ENCODE measurements at places on chromosomes 5 and 9.

- no peak for DNase-seq
Measured at GRCh38 chr9:133913571-133914369, 78.4 kb downstream of the VAV2 start.

- DNase-seq: peak; percentile 41
Measured at GRCh38 chr9:124320062-124320973, 62.6 kb downstream of the NEK6 start.

GRCh38 chr5:119291877-119292276 lies 63.9 kb upstream of the TNFAIP8 start:
- no peak for DNase-seq

DNA sequence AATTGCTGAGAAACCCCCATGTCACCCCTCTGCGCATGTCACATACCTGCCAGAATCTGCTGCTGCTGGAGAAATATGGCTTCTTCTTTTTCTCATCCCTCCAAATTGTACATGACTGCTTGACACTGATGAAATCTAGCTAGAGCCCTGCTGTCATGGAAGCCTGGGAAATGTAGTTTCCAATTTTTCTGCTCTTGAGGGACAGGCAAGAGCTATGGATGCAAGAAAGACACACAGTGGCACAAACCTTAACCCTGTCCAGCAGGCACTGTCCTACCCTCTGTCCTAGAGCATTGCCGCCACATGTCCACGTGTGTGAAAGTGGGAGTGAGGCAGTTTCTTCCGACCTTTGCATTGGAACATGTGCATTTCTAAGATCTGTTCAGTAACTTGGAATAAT lies 255.5 kb upstream of the SEMA6A start:
- no peak for DNase-seq

DNA sequence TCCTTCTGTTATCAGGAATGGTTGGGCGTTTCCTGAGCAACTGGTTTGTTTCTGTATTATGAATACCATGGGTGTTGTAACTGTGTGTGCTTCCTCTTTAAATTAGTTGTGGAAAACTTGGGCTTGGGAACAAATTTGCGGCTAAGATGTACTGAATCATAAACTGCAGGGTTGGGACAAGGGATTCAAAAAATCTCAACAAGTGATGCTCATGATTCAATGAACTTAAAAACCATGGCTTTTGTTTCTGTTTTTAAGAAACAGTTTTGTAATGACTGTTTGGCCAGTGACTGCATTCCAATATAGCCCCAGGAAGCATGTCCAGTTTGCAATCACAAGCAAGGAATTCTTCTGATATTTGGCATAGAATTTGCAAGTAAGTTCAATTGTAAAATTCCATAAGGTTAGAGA lies 657.5 kb upstream of the WWC1 start:
- no peak for DNase-seq

DNA sequence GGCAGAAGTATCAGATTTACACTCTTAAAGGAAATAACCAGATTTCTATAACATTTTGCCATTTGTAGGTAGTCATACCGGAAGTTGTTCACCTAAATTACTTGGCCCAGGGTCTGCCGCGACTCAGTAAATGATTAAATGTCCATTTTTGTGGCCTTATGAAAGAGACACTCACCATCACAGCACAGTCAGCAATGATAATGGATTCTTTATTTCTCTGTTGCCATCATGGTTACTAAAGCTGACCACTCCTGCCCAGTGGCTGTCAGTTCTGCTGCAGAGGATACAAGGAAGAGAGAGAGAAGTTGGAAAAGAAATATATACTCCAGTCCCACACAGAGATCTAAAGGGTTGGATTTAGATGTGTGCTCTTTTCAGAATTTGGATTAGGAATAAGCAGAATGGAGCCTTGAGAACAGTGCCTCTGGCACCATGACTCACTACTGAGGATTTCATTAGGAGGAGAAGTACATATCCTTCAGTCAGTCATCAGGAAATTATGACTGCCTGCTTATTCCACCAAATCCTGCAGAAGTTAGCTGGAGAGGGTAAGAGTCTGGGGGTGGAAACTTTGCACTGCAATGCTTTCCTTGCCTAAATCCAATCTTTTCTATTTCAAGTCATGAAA lies 72.8 kb upstream of the EFNA5 start:
- no peak for DNase-seq

DNA sequence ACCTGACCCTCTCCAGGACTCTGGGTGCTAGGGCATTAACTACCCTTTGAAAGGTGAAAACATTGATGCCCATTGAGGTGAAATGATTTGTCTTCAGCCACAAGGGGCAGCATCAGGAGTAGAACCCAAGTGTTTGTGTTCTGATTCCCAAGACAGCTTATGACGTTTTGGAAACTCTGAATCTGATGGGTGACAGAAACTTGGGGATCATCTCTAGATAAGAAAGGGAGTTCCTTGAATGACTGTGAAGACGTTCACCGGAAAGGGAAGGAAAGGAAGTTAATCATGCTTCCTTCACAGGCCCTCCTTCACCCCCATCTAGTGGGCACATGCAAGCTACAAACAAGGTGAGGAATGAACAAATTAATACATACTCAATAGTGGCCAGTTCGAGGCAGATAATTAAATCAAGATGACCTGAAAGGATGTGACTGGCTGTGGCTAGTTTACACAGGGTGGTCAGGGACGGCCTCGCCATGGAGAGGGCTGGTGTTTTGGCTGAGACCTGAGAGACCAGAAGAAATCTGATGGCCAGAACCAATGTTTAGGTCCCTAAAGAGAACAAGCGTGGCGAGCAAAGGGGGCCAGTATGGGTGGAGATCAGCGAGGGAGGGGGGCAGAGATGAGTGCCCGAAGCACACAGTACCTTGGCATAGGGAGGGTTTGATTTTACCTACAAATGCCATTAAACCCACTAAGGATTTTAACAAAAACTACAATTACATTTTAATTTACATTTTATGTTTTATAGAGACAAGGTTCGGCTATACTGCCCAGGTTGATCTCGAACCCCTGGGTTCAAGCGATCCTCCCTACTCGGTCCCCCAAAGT lies 937 bp upstream of the SLC26A2 start:
- DNase-seq: peak; percentile 79

DNA sequence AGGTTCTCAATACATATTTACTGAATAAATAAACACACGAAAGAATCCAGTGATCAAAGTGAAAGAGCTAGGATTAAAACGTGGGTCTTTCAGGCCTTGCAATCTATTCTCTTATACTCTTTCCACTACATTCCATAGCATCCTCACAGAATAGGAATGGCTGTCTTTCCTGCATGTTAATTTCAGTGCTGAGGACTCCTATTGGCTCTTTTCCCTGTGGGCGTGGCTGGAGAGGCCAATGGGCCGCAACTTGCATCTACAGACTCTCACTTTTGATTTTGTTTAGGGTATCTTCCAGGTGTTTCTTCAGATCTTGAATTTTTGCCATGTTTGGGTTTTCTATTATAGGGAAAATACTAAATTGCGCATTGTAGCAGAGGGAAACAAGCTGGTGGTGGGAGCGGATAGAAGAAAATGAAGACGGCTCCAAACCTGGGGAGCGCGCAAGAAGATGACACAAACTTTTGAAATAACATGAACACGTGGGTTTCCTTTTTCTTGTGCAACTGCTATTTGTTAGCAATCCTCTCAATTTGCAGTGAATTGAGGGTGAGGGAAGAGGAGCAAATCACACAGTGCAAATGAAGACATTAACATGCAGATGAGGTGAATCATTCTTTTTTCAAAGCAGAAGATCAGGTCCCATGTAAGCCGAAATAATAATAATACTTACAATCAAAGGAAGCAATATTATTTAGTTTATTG lies 93.9 kb downstream of the GCNT1 start:
- peak; percentile 59 for DNase-seq

GRCh38 chr9:34637356-34638137 lies at the start of gene SIGMAR1:
SIGMAR1 (minus strand) TSS chr9:34637787; CDS start chr9:34637697, 90 bp downstream.
- DNase-seq: peak; percentile 92

DNA sequence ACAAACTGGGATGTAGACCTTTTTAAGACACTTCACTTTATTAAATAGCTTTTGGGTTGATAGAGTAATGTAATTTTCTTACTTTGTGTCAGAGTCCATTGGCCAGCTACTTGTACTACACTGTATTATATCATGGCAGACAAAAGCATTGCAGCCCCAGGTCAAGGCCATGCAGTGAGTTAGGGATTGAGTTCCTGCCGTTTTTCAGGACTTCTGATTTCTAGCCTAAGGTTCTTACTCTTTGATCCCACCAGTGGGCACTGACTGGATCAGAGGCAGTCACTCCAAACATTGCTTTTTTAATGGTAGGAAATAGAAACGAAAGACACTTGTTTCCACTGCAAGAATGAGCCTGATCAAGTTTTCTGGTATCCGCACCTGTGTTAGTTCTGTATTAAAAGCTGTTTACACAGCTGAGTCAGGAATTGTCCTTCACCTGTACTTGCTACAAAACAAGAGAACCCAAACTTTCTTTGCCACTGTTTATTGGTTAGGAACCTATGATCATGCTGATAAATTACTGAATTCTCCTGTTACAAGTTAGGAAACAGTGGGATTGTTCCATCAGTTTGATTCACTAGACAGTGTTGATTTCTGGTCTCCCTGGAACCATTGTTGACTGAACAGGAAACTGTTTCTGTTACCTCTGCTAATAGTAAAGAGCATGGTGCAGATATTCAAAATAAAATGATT lies 22.1 kb downstream of the LRRC70 start:
- no peak for DNase-seq

- DNase-seq: no peak
Measured at GRCh38 chr9:96874947-96875460, 20.7 kb upstream of the ZNF782 start.

- DNase-seq: no peak
Measured at GRCh38 chr5:80483636-80484232, 4.2 kb upstream of the FAM151B start.

DNA sequence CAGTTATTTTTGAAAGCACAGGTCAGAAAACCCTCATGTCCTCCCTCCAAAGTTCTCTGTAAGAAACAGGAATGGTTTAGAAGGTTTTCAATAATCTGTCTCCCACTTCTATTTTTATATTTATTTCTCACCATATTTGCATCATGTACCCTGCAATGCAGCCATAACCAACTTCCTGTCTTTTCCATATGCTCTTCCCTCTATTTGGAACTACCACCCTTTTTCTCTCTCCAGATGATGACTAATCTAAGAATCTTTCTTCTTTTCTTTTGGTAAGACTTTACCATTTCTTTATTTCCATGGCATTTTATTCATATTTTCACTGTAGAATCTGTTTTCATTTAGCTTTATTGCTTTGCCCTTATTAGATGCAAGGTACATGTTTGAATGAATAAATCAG lies 33.9 kb downstream of the MAN2A1 start:
- DNase-seq: no peak

DNA sequence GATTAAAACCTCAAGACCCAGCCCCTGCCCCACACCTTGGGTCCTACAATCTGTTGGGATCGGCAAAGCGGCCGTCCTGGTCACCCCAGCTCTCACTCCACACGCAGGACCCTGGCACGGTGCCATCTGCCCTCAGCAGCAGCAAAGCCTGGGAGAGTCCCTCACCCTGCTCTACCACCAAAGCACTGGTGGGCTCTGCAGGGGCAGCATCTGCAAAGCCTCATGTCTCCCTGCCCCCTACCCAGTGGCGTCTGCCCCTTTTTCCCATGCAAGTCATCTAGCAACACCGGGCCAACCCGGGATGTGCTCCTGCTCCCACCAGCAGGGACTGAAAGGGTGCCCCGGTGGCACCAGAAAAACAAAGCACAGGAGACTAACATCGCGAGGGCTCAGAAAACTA lies 19.6 kb upstream of the CNOT6 start:
- no peak for DNase-seq

DNA sequence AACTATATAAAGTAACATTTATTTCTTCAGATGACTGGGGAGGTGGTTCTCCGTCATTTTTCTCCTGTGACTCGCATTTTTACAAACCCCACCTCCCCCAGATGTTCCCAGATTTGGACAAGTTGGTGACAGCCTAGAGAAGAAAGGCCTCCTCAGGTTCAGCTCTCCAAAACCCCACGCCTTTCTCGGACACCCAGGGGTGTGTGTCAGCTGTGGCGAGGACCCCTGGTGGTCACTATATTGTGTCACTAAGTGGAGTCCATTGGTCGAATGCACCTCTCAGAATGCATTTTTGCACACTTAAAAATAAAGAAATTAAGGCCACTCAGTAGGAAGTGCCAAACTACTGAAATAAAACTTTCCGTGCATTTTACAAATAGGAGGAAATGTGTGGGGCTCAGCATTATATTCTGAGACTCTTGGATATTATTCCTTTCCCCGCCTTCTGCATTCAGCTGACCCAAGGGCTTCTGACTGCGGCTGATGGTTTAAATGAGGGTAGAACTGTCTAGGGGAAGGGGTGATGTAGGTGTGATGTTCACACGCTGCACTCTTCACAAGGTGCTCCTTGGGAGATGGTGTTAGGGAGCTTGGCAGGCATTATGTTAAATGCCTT lies 47.6 kb downstream of the ACO1 start:
- DNase-seq: peak; percentile 39

GRCh38 chr9:107492381-107492970 lies 2.9 kb upstream of the KLF4 start:
- DNase-seq: no peak

DNA sequence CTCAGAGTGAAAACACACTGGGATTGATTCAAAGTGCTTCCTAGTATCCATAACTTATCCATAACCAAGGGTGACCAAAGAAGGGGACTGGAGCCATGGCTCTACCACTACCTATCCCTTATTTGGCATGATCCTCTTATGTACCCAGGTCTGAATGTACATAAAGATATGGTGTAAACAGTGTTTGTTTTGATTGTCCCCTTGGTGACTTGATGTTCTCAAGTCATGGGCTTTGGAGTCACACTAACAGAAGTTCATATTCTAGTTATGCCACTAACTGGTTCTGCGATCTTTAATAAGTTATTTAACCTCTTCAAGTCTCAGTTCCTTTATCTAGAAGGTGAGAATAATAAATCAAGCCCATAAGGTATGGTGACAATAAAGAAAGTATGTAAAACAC lies 283.4 kb upstream of the PTGER4 start:
- DNase-seq: peak; percentile 72

GRCh38 chr9:13432904-13433303 lies 153.4 kb upstream of the MPDZ start:
- DNase-seq: peak; percentile 64

DNA sequence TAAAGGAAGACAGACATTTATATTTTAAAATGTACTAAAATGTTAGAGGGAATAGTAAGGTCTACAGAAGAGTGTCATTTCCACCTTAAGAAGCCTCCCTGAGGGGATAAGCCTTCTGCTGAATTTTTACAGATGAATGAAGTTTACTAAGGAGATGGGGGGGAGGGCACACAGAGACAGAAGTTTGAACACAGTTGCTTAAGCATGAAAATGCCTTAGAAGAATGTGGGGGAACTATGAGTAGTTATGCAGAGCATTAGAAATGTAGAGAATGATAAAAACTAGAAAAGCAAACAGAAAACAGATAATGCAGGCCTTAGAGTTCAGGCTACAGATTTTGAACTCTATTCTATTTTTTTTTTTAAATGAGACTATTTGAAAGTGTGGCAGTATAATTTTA lies 232.2 kb upstream of the VLDLR start:
- DNase-seq: no peak

DNA sequence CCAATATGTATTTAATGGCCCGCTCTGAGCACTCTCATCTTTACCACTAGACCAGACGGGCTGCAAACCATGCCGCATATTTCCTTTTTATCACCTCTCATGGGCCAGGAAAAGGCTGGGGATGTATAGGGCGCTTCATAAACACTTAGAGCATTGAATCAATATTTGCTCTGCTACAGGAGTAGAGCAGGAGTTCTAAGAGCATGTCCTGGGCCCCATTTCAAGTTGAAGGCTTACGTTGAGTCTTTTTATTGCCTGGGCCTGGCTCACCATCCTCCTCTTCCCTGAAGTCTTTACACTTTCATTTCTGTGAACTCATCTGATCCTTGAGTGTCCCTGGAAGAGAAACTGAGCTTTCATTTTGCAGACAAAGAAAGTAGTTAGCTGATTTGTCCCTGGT lies 112.4 kb downstream of the FSTL4 start:
- DNase-seq: no peak

Data from inflammatory macrophage treated with lipopolysaccharide for 4 hours (primary cell).